ENCODE measurements at places on chromosomes 6 and 20.

- peak; percentile 97 for DNase-seq
These were observed 7.8 kb downstream of the STX11 start for GRCh38 chr6:144158133-144158532.

DNA sequence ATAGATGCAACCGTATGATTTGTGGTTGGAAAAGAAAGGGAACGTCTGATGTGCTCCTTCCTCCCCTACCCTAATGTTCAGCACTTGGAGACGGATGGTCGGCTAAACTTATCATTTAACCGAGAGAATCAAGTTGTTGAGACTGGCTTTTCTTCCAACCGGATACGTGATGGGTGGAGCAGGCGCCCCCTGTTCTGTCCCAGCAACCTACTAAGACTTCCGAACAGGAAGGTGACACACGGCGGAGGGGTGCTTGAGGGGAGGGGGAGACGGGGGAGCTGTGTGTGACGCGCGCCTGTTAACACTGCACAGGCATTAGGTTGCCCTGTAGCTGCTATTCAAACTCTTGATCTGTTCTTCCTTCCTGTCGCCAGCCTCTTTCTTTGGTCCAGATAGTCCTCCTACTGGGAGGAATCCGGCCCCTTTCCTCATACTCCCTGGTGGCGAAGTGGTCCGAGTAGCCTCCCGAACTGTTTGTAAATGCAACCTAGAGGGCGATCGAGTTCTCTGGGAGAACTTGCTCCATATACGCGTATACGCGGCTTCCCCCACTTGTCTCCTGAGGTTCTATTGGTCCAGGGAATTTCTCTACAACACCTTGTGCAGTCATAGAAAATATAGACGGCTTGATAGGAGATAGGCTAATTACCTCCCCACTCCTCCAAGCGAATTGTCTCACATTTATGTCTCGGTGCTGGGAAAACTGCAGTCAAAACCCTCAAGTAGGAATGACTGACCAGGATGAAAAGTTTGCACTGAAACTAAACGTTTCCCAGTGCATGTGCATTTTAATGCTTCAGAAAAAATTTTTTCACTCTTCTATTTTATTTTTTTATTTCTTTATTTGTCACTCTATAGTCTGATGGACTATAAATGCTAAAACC is 126.0 kb upstream of the SLC2A12 start:
- DNase-seq = peak; percentile 96

DNA sequence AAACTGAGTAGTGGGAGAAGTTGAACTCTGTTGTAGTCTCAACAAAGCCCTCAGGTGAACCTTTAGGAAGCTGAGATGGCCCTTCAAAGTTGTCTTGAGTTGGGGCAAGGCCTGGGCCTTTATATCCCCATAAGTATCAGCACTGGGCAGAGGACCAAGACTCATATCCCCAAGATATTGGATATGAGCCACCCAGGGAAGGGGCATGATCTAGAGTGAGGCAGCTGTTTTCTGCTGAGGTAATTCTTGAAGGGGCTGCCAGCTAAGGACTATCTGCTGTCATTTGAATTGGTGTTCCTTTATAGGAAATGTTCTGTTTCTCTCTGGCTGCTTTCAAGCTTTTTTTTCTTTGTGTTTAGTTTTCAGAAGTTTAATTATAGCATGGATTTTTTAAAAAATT is 140.7 kb upstream of the FLRT3 start:
- no peak for DNase-seq

DNA sequence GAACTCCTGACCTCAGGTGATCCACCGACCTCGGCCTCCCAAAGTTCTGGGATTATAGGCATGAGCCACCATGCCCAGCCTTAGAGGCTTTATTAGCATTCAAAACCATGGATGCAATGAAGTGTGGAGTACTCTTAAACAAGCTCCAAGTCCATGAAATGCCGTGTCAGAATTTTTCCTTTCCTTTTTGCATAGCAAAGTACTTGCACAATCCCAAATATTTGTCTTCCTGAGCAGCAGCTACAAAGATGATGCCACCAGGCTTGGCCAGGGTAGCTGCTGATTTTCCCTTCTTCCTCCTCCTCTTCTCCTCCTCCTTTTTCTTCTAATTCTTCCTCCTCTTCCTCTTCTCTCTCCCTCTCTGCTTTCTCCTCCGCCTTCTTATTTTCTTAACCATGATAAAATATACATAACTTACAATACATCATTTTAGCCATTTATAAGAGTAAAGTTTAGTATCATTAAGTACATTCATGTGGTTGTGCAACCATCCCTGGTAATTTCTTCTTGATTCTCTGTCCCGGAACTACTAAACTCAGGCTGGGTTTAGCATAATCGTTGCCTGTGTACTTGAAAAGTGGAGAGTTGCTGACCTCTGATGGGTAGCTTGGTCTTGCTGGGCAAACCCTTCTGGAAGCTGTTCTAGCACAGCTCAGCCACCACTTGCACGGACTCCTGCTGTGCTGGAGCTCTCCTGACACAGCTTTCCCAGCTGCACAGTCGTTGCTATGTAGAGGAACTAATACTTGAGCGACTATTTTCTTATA is 20.3 kb downstream of the MUCL3 start:
- DNase-seq = peak; percentile 26

GRCh38 chr6:67393356-67393755 is 1241.7 kb upstream of the ADGRB3 start:
- DNase-seq = peak; percentile 70

GRCh38 chr20:7967199-7967844 is 27.1 kb upstream of the HAO1 start:
- DNase-seq = peak; percentile 61

GRCh38 chr6:85128781-85129180 is 321.1 kb upstream of the NT5E start:
- no peak for DNase-seq

DNA sequence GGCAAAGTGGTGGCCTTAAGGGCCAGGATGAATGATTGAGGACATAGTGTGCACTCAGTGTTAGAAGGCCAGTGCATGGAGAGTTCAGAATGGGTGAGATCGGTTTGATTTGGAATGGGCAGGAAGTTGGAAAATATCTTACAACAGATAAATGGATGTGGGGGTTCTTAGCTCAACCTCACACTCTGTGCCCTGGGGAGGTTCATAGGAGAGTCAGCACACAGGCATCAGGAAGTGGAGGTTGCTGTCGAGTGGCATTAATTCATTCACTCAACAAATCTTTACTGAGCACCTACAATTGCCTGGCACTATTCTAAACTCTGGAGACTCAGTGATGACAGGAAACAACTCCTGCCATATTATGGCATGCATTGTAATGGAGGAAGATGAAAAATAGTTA is 313.7 kb upstream of the SUPT3H start:
- DNase-seq = no peak

- DNase-seq = peak; percentile 76
These were observed 20.1 kb upstream of the FAM83C start for GRCh38 chr20:35312318-35312717.

GRCh38 chr6:121347484-121347883 is 13.2 kb upstream of the TBC1D32 start:
- DNase-seq = no peak

DNA sequence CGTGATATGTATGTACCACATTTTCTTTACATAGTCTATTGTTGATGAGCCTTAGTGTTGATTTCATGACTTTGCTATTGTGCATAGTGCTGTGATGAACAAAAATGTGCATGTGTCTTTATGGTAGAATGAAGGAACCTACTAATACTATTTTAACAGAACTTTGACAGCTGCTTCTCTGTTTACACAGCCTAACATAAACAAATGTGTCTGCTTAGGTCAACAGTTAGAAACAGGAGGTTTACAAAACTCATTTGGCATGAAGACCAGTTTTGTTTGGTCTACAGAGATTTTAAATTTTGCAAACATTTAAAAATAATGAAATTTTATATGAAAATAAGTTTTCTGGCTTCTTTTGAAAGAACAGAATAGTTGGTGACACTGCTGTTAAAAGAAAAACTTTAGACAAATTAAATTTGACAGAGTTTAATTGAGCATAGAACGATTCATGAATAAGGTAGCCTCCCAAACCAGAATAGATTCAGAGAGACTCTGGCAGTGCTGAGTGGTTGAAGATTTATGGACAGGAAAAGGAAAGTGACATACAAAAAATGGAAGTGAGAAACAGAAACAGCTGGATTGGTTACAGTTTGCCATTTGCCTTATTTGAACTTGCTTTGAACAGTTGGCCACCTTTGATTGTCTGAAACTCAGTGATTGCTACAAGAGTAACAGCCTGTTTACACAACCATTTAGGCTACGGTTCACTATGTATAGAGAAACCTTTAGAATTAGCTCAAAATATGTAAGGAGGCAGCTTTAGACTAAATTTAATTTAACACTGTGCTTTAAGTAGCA is 715.8 kb upstream of the HS3ST5 start:
- DNase-seq = no peak

GRCh38 chr6:49054311-49054710 is 408.7 kb downstream of the MMUT start:
- no peak for DNase-seq

GRCh38 chr6:21274851-21275250 is 318.7 kb upstream of the SOX4 start:
- no peak for DNase-seq

DNA sequence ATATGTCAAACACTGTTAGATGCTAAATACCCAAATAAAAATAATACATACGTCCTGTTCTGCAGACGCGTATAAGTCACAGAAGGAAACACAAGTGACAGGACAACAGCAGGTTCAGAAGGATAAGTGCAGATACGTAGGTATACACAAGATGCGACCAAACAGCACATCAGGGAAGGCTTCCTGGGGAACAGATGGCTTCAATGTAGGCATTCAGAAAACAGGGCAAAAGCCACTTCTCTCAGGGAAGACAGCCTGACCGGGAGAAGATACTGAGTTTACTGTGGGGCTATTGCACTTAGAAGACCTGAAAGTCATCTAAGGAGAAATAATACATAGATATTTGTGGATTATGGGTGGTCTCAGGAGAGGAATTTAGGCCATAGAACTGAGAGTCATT is 1.9 kb downstream of the HLA-DPA1 start:
- DNase-seq = no peak

DNA sequence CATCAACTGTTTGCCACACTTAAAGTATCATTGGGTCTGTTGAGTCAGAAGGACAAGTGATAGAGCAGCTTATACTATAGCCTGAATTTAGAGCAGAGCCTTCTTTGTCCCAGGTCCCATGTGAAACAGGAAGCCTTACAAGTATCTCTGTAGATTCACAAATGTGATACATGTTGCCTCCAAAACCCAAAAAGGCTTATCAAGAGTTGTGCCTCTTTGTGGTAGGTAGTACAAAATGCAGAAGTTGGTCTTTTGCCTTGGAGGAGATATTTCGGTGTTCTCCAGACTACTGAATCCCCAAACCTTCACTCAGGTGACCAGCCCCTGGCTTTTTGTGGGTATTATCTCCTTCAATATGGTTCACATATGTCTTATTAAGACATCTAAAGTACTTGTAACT is 172.8 kb upstream of the PROKR2 start:
- no peak for DNase-seq

- no peak for DNase-seq
These were observed 35.2 kb downstream of the XRN2 start for GRCh38 chr20:21338291-21338690.

DNA sequence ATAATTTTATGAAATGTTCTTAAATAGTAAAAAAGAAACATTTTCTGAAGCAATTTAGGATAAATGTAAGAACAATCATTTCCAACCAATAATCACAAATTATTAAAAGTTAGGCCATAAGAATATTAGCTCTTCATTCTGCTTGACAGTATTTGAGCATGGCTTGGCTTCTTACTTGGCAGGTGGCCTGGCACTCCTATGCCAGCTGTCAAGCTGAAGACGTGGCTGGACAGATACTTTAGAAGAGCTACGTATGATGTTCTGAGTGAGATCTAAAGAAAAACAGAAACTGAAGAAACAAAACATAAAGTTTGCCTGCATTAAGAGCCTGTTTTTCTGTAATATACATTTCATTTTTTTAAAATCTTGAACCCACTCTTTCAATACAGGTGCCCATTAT is 438.9 kb downstream of the GRIK2 start:
- no peak for DNase-seq

DNA sequence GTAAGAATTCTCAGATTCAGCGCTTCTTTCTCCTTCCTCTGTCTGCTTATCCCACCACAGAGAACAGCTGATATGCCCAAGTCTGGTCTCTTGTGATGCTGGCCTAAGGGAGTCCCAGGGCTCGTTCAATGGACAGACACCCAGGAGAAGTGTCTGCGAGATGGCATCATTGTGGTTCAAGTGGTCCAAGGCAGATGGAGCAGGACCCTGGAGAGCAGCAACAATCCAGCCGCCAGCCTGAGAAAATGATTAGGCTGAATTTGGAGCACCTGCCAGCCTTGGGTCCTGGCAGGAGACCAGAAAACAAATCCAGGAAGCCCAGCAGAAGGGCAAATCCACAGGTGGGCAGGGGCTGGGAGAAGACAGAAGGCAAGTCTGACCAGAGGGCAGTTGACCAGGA is 145.8 kb downstream of the PTPRT start:
- DNase-seq = no peak

DNA sequence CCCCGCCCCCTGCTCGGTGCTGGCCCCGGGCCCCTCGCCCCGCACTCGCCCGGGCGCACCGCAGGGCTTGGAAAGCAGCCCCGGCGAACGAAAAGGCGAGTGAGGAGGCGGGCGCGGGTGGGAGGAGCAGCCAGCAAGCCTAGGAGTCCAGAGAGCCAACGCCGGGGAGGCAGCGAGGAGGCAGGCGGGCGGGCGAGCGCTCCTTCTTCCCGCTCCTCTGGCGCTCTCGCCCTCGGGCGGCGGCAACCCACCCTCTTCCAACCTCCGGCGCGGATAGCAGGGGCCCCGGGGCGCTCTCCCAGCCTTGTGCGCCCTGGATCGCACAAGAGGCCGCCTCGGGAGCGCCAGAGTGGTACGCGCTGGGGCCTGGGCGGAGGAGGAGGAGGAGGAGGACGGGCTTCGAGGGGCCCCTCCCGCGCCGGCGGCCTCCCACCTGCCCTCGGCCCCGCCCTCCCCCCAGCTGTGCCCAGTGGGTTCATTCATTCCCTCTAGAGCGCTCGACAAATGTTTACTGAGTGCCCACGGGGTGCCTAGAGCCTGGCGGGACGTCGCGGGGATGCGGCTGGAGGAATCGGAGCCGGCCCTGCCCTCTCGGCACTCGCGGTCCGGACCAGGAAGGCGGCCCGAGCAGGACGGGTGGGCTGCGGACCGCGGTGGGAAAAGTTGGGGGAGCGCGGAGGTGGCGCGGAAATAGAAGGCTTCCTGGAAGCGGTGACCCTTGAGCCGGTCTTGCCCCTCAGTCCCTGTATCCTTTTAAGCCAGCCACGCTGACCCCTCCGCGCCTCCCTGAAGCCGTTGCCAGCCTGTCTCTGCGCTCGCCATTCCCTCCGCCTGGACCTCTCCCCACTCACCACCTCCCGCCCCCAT is at the start of gene BMP7:
BMP7 (minus strand) TSS at position 351 of the 867 bp plus-strand sequence. CDS start 519 bp downstream, outside the sequence.
- no peak for DNase-seq

- DNase-seq = no peak
These were observed 276.5 kb downstream of the CDC5L start for GRCh38 chr6:44663860-44664634.

Measured in cardiac fibroblast (primary cell).